ENCODE measurements at places on chromosomes 11 and 22.

GRCh38 chr11:116231543-116231942 lies 541.2 kb downstream of the BUD13 start:
- no peak for DNase-seq

DNA sequence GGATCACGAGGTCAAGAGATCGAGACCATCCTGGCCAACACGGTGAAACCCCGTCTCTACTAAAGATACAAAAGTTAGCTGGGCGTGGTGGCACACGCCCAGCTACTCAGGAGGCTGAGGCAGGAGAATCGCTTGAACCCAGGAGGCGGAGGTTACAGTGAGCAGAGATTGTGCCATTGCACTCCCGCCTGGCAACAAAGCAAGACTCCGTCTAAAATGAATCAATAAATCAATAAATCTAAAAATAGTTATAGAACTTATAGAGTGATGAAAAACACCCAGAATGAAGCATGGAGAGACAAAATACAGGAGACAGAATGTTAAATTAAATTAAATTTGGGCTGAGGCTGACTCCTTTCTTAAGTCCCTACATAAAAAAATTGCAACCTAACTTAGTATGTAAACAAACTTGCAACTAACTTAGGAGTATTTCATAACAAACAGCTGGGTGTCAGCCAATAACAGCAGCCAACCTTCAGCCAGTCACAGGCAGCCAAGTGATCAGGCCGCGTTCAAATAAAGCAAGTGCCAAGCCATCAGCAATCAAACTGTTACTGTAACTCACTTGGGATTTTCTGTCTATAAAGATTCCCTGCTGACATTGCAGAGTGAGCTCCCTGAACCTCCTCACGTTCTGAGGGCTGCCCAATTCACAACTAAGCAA lies 7.3 kb upstream of the TP53AIP1 start:
- DNase-seq = no peak

DNA sequence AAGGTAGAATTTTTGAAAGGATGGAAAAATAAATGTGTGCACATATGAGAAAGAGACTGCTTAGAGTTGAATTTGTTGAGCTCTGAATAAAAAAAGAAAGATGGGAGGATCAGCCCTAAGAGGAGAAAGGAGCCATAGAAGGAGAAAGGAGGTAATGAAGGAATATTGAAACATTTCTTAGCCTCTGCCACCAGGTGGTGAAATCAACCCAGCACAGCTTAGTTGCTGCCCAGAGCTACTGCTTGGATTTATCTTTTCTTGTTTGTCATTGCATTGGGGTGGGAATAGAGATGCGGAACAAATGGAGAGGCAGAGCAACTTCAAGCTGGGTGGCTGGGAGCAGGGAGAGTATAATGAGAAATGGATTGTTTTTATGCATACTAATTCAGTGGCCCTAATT lies 80.4 kb downstream of the SERGEF start:
- DNase-seq = no peak

GRCh38 chr11:73792584-73792983 lies 4.9 kb downstream of the MRPL48 start:
- DNase-seq = no peak

DNA sequence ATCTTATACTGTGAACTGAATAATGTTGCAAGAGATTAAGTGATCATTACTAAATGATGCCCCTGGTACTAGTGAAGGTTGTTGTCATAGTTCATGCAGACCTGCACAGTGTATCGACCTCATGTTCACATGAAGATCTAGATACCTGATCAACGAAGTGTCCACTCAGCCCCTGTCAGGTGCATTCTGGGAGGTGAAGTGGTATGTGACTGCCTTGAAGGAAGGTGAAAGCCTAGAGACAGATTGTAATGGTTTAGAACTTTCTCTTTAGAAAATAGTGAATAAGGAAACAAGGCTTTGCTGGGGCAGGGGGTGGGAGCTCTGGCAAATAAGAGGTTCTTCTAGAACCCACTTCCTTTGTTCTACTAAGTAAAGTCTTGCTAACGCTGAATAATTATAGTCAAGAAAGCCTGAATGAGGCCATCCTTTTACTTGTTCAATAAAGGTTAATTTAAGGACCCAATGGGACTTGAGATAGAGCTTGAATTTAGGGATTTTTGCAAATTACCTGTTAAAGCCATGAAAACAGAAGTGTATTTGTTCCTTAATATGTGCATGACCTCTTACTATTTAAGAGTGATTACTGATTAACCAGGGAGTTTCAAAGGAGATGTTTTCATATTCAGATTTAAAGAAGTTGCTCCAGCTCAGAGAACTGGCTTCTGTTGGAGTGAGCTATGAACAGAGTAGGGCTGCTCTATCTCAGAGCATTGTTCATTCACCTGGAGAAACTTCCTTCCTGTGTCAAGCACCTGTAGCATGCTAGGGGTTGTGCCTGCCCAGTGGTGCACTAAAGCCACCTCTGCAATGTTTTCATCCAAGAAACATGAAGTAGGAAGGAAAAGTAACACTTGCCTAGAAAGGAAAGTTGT lies 45.3 kb downstream of the C22orf31 start:
- no peak for DNase-seq

DNA sequence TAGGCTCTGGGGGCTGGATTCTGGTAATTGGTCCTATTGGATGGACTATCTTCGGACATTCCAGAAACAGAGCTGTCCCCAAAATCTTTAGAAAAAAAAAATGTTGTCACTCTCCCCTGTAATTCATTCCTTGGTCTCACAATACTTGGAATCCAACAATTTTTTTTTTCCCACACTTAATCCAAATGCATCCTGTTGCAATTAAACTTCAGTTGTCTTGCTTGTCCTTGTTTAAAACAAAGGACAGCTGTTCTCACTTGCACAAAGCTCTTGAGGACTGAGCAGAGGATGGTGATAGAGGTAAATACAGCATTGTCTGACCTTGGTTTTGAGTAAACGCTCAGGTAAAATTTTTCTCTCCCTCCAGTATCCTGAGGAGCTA lies 75.3 kb downstream of the SC5D start:
- no peak for DNase-seq

DNA sequence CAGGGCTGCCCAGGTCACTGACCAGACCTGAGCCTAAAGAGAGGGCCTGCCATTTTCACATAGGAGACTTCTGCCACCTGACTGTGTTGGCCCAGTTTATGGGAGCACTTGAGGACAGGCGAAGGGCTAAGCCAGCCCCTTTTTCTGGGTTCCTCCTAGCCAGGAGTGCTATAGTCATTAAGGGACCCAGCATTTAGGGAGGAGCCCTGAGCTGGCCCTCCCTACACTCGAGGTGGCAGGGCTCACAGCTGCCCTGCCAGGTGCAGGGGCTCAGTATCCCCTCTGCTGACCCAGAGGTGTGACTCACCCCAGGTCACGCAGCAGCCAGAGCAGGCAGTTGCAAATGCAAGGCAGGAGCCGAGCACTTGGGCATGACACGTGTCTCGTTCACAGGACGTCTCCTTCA lies 86.3 kb upstream of the CRYBB3 start:
- no peak for DNase-seq

DNA sequence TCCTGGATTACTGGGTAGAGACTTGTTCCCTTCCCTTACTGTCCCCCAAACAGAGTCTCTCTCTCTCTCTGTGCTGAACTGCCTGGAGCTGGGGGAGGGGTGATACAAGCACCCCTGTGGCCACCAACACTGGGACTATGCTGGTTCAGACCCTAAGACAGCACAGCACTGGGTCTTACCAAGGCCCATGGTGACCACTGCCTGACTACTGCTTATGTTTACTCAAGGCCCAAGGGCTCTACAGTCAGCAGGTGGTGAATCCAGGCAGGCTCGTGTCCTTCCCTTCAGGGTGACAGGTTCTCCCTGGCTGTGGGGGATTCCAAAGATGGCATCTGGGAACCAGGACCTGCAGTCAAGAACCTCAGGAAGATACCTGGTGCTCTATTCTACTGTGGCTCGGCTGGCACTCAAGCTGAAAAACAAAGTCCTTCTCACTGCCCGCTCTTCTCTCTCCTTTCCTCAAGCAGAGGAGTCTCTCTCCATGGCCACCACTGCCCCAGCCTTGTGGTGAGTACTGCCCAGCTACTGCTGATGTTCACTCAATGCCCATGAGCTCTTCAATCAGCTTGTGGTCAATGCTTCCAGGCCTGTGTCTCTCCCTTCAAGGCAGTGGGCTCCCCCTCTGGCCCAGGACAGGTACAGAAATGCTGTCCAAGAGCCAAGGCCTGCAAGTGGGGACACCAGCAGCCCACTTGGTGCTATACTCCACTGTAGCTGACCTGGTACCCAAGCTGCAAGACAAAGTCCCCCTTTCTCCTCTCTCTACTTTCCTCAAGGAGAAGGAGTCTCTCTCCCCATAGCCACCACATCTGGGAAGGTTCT lies 41.8 kb upstream of the SHANK2 start:
- DNase-seq = no peak
